ENCODE measurements at places on chromosomes 13 and 19.

DNA sequence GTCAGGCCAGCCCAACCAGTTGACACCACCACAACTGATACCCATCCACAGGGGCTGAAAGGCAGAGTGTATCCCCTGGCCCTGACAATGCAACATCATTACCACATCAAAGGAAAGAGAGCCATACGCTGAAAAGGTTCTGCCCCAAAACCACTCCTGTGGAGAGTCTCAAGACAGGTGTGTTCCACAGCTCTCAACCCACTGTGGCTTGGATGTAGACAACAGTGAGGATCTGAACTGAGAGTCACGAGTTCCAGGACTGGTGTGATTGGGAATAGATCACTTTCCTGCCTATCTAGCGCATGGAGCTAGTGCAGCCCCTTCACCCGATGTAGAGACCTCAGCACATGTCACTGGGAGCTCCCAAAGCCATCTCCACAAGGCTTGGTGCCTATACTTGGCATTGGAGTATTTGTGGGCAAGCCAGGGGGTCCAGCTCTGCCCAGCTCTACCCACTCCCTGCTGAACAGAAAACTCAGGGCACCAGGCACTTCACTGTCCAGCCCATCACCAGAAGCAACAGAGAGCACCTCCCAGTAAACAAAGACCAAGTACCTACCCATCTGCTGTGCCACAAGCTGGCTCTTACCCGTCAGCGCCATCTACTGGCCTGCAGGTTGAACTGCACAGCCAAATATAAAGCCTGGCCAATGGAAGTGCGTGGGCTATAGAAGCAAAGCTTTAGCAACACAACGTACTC lies 579.5 kb downstream of the UQCRFS1 start:
- DNase-seq, result peak; percentile 18

GRCh38 chr13:57633141-57633949 lies 1.8 kb downstream of the PCDH17 start:
- no peak for DNase-seq

- DNase-seq, result no peak
Measured at GRCh38 chr13:40024204-40024966, 368.9 kb downstream of the COG6 start.

DNA sequence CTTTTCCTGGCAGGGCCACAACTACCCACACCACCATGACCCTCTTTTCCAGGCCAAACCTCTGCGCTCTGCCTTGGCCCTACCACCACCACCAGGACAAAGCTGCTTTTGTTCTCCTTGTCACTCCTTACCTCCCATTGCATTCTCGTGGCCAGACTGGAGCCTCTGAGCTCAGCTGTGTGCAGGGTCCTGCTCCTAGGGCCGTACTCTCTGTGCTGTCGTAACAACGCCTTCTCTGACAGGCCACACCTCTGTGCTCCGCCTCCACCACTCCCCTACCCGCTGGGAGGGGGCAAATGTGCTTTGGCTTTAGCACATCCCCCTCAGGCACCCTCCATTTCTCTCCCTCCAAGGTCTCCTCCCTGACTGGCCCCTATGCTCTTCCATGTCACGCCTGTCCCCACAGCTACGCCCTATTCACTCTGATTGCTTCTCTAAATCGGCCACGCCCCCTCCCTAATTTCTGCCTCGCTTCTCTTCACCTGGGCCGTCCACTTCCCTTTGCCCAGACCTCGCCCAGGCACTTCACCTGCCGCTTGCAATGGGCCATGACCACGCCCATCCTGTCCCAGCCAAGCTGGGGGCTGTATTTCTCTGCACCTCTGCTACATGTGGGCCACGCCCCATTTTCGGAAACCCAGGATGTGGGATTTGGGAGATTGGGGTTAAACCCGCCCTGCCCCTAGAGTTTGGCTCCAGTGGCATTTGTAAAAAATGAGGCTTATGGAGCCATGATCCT lies 472.3 kb downstream of the KLF12 start:
- DNase-seq, result no peak

Measured in HEK293T (cell line).